ENCODE measurements at places on chromosomes 11 and 22.
A peak's percentile ranks its signal among the peaks of the same experiment; 100 is the strongest.

- no peak for DNase-seq
Observed at GRCh38 chr22:49052560-49052959, 775.1 kb downstream of the BRD1 start.

DNA sequence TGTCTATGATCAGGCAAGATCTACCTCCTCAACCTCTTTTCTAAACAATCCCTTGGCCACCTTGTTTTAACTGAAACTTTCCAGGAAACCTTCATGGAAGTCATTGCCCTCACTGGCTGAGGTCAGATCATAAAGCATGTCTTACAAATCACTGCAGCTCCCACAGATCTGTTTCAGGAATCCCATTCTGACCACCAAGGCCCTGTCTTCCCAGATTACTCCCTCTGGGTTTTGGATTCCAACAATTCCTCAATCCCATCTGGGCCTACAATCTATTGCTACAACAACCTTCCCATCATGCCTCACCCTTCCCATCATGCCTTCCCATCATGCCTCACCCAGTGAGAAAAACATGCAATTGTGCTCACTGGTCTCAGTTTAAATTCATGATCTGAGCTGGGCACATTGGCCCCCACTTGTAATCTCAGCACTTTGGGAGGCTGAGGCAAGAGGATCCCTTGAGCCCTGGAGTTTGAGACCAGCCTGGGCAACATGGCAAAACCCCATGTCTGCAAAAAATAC, 15.9 kb downstream of the ADAMTS15 start:
- no peak for DNase-seq

DNA sequence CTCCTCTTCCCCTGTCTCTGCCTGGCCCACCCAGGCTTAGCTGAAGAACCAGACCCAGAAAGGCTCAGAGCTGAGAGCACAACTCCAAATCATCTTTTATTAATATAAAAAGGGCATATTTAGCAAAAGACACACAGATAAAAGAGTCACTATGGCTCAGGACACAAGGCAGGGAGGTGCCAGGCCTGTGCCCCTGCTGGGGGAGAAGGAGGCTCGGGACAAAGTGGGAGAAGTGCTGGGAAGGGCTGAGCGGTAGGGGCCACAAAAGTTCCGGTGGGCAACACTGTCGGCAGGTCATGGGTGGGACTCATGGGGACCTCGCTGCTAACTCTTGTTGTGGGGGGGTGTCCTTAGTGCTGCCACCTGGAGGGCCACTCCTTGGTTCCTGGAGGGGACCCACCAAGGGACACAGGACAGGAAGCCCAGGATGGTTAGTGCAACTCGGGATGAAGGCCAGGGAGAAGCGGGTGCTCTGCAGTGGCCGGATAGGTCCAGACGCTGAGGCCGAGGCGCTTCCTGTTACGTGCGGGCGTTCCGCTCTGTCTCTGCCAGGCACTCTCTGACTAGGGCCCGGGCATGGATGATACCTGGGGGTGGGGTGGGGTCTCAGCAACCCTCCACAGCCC, 1.4 kb upstream of the PITPNM1 start:
- DNase-seq = no peak

- no peak for DNase-seq
Observed at GRCh38 chr11:119207415-119207960, 1.3 kb downstream of the CBL start.

GRCh38 chr11:3840870-3841425, at the start of gene RHOG:
Gene RHOG (minus strand): TSS chr11:3840959. CDS start chr11:3828138, 12,821 bp downstream.
- no peak for DNase-seq

DNA sequence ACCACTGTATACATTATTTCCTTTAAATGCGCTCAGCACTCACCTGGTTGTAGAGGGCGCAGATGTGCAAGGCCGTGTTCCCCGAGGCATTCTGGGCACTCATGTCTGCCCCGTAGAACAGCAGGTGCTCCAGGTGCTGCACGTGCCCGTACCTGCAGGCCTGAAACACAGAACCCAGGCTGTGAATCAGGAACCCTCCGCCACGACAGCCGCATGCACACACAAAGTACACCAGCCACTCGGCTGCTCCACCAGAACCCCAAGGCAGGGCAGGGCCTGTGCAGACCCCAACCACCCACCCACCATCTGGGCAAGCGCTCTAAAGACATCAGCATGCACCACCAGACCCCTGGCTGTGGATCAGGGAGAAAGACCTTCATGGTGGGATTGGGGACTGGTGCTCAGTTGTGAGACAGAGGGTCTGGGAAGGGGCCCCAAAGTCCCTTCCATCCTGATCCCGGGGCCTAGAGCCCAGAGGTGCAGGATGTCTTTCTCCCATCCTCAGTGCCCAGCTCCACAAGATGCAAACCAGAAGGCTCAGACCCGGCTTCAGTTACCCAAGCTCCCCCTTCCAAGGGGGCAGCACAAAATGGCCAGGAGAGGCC, 177.2 kb downstream of the SHANK2 start:
- no peak for DNase-seq

DNA sequence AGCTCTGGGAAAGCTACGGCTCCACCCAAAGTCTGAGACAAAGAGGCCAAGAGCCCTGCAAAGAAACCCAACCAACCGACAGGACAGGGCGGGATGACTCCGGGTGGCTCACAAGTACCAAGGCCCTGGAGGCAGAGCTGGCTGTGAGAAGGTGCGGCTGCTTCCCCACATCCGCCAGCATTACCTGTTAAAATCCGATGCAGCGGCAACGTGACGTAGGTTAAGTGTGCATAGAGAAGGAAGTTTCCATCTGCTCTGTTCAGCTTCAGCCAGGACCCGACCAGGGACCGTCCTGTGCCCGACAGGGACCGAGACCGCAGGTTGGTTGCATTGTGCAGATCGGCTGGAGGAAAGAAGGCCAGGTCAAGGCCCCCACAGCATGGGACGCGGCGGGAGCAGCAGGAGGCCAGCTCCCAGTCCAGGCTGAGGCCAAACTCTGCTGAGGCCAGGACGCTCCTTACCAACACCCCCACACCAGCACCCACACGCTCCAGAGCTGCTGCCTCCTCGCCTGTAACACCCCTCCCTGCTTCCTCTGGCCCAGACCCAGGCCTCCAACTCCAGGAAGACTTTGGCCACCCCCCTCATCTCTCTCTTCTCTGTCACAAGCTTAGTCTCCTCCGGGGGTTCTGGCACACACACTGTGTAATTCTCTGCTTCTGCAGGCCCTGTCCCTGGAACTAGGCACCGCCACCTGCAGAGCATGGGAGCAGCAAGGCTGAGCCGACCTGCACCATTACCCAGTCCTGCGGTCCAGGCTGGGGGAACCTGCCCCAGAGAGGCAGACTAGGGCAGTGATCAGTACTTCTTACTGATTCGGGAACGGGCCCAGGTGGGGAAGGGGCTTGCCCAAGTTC, 34.1 kb downstream of the NUP50 start:
- no peak for DNase-seq

- no peak for DNase-seq
Observed at GRCh38 chr22:20448630-20449029, 11.0 kb upstream of the SCARF2 start.

DNA sequence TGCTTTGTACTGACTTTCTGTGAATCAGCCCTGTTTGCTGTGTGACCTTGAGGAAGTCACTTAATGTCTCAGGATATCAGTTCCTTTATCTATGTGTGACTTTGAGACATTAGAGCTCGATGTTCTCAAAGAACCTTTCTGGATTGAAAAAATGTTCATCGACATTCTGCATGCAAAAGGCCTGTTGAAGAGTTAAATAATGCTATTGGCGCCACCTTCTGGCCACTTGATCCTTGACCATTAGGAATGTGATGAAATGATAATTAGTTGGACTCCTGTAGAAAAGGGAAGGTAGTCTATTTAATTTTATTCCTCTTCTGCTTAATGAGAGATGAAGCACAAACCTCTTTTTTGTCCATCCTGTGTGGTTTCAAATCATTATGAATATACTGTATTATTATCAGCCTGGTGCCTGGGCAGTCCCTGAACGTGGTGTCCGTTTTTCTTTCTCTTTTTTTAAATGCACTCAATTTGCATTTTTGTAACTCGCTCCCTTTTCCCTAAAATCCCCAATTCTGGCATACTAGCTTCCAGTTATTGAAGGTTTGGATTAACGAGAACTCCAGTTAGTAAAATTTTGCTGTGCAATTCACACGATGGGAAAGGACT, 20.7 kb downstream of the ELF5 start:
- DNase-seq = no peak

DNA sequence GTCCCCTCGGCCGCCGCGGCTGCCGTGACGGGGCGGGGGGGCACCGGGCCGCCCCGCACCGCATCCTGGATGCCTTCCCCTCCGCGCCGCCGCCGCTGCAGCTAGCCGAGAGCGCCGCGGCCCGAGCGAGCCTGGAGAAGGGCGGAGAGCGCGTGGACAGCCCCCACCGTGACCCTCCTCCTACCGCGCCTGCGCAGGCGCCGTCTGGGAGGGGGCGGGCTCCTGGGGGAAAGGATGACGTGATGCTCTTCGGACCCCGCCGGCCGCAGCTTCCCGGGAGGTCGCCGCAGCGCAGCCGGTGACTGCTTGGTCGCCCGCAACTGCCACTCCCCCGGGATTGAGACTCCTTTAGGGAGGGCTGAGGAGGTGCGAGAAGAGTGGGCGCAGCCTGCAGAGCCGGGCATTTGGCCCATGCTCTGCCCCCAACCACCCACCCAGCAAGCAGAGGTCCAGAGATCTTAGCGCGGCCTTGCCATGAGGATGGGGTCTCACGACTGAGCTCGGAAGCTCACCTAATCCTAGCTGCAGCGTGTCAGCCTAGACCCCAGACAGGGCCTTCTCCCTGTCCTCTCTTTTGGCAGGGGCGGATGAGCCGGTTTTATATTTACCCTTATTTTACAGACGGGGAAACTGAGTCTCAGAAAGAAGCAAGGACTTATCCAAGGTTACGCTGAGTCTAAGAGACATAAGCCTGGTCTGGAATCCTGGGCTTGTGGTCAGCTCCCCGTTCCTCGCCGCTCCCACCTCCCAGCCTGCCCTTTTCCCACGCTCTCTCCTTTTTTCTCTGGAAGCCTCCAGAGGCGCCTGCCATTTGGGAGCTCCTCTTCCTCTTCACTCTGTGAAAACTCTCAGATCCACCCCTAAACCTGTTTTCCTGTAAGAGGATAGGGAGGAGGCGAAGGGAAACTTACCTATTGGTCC, at the start of gene DENND5A:
Gene DENND5A (minus strand): TSS at position 140 of the 921 bp plus-strand sequence. CDS start 281 bp downstream, outside the sequence.
- peak; percentile 32 for DNase-seq

GRCh38 chr11:46421257-46421880, 29.8 kb upstream of the CHRM4 start:
- no peak for DNase-seq

GRCh38 chr11:31882951-31883392, 71.8 kb upstream of the PAX6 start:
- DNase-seq = no peak

GRCh38 chr11:94457118-94458029, 36.3 kb downstream of the MRE11 start:
- no peak for DNase-seq

DNA sequence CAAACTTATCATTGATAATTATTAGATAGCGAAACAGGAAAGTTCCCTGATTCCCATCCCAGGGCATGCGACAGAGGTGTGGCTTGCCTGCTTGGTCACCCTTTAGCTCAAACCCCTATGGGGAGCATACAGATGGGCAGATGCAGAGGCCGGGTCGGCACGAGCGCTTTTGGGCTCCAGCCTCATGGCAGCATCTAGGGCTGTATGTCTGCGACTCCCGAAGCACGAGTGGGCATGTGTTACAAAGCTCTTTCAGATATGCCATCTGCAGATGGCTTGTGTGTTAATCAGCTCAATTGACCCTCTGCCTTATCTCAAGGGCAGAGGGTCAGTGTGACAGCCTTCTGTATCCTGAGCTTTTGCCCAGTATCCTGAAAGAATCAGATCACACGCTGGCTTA, 2069.3 kb upstream of the RAG2 start:
- DNase-seq = no peak

- DNase-seq = no peak
Observed at GRCh38 chr22:42895087-42895486, 38.0 kb upstream of the ARFGAP3 start.

GRCh38 chr11:15920856-15921629, 435.3 kb downstream of the SOX6 start:
- no peak for DNase-seq

- DNase-seq = no peak
Observed at GRCh38 chr11:27081056-27081455, 40.4 kb downstream of the BBOX1 start.

Data from activated T-helper 1 cell treated with anti-CD3 and anti-CD28 coated beads, Interleukin-2, amount 50 U/mL, for 16 hours (primary cell).